Activated T-helper 17 cell treated with anti-CD3 and anti-CD28 coated beads, Interleukin-2, amount 50 U/mL, for 72 hours (primary cell): ENCODE measurements at places on chromosomes 5 and 9.

- peak; percentile 85 for ATAC-seq
Measured at GRCh38 chr9:5643005-5643624, 14.2 kb downstream of the RIC1 start.

GRCh38 chr5:164097749-164098148 lies 592.3 kb downstream of the MAT2B start:
- peak; percentile 59 for ATAC-seq

- peak; percentile 92 for ATAC-seq
Measured at GRCh38 chr5:100852988-100853449, 50.1 kb downstream of the ST8SIA4 start.

- ATAC-seq, result no peak
Measured at GRCh38 chr9:129640871-129641749, 841 bp downstream of the ASB6 start.

DNA sequence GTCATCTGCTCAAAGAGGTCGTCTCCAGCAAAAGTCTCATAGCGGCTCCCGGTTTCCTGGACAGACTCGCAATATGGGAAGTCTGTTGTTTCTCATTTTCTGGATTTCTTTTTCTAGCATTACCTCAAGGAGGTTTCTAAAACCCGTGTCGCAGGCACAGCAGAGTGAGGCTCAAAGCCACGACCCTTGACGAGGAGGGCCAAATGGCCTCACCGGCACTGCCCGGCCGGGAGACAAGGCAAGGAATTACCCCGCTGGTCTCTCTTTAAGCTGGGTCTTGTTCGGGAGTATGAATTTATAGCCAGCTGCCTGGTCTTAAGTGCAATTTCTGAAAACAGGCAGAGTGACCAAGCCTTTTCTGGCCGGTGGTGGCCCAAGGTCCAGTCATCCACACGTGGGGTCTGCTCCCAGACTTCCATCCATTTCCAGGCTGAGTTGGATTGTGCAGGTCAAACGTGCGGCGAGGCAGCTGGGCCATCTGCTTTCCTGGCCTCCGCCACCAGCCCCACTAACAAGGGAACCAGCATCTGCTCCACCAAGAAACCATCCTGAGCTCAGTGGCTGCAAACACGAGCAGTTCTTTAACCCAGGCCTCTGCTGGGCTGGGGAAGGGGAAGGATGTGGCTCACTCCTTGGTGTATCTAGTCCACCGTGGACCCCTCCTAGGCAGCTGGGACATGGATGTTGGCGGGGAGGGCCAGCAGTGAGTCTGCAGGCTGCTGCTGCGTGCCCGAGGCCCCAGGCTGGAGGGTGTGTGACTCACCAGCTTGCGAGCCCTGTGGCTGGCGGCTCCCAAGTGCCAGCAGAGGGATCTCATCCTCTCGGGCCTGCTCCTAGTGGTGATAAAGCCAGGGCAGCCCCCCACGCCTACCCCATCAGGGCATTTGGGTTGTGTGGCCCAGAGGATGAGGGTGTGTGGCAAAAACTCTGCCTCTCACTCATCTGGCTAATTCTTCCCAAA lies 55.6 kb upstream of the COL5A1 start:
- ATAC-seq, result no peak

DNA sequence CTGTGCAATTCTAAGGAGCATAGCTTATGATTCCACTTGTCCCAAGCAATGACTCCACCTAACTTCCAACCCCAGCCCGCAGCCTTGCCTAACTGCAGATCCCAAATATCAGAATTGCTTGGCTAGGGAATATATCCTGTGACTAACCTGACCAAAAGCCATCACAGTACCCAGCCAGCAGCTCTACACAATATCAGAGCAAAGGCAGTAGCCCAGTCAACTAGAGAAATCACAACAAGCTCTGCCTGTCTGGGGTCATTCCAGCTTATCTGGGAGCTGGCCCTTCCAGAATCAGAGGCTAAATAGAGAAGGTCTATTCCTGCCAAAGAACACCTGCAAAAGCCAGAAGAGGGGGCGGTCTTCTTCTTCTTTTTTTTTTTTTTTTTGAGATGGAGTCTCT lies 9.3 kb upstream of the KIAA1958 start:
- ATAC-seq, result no peak

- no peak for ATAC-seq
Measured at GRCh38 chr5:54905246-54905795, 80.1 kb downstream of the ESM1 start.

- no peak for ATAC-seq
Measured at GRCh38 chr9:18129809-18130334, 344.1 kb upstream of the ADAMTSL1 start.

- ATAC-seq, result no peak
Measured at GRCh38 chr5:91383956-91384300, 811 bp upstream of the ARRDC3 start.

GRCh38 chr9:87567571-87567970 lies 69.9 kb downstream of the DAPK1 start:
- no peak for ATAC-seq

DNA sequence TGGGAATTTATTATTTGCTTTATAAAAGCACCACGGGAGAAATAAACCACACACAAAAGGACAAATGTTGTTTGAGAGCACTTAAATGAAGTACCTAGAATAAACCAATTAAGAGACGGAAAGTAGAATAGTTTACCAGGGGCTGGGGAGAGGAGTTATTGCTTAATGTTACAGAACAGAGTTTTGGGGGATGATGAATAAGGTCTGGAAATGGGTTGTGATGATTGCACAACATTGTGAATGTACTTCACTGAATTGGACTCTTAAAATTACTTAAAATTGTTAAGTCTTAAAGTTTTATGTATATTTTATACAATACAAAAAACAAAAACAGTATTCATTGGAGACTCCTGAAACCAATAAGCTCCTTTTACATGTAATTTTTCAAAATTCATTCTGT lies 1.5 kb downstream of the ZBTB43 start:
- no peak for ATAC-seq

DNA sequence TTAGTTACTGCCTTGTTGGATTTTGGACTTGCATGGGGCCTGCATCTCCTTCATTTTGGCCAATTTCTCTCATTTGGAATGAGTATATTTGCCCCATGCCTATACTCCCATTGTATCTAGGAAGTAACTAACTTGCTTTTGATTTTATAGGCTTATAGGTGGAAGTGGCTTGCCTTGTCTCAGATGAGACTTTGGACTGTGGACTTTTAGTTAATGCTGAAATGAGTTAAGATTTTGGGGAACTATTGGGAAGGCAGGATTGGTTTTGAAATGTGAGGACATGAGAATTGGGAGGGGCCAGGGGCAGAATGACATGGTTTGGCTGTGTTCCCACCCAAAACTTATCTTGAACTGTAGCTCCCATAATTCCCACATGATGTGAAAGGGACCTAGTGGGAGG lies 42.5 kb upstream of the SMARCA2 start:
- no peak for ATAC-seq

DNA sequence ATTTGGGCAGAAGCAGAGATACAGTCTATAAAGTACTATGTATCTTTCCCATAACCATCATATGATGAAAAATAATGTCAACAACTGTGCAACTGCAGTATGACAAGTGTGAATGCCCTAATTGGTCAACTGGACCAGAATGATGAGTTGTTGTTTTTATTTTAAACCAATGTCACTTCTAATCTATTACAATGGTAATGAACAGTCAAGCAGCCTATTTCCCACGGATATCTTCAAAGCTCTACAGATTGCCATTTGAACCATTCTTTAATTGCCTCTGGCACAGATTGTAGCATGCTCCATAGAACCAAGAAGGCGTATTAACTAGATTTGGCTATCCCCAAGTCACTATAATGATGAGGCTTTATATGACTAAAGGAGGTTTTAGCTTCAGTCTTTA lies 233.6 kb downstream of the TRPM3 start:
- ATAC-seq, result no peak

- ATAC-seq, result no peak
Measured at GRCh38 chr9:14704281-14704680, 11.0 kb upstream of the ZDHHC21 start.

GRCh38 chr9:91422758-91423711 lies 597 bp downstream of the NFIL3 start:
- peak; percentile 20 for ATAC-seq

- ATAC-seq, result peak; percentile 22
Measured at GRCh38 chr5:131628990-131629389, 6.0 kb downstream of the RAPGEF6 start.

- no peak for ATAC-seq
Measured at GRCh38 chr9:90909747-90910283, 108.2 kb downstream of the SYK start.

- no peak for ATAC-seq
Measured at GRCh38 chr5:113273948-113274347, 160.8 kb downstream of the TSSK1B start.

- ATAC-seq, result no peak
Measured at GRCh38 chr5:53996008-53996407, 314.4 kb downstream of the ARL15 start.

GRCh38 chr9:114116126-114116747 lies 17.1 kb upstream of the KIF12 start:
- no peak for ATAC-seq

- ATAC-seq, result no peak
Measured at GRCh38 chr5:132277256-132277655, 16.9 kb upstream of the SLC22A4 start.

GRCh38 chr5:42791151-42791550 lies 20.5 kb downstream of the SELENOP start:
- no peak for ATAC-seq

DNA sequence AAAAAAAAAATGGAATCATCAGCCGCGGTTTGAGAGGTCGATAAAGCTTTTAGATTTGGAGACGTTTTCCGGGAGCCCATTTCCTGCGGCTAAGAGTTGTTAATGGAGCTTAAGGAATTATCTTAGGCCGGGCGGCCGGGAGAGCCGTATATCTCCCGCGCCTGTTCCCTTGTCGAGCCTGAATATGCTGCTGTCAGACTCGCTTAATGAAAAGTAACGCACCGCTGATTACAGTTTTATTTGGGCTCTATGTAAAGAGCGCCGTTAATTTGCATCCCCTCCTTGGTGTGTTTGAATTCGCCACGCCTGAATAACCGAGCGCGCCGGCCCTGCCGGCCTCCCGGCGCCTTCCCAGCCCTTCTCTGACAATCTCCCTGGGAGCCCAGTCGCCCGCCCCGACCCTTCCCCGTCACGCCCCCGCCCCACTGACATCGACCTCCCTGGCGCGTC lies 7.9 kb downstream of the IRX4 start:
- ATAC-seq, result no peak

GRCh38 chr9:128943832-128944620 lies 3.4 kb downstream of the DOLK start:
- no peak for ATAC-seq

GRCh38 chr5:63613442-63613841 lies 348.8 kb downstream of the HTR1A start:
- ATAC-seq, result no peak

- no peak for ATAC-seq
Measured at GRCh38 chr5:151699071-151699901, 12.6 kb upstream of the SPARC start.

DNA sequence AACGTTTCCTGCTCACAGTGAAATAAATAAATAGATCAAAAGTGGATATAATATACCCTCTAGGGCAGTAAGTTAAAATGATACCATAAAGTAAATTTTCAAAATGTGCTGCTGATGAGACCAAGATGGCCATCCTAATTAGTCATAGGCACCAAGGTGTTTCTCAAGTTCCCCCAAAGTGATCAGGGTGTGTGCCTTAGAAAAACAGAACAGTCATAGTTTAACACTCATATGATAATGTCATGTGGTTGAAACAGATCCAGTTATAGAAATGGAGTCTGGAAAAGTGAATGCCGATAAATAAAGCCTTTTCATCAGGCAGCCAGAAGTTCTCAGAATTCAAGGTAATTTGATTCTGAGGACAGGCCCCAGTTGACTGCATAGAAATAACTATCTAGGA lies 161.5 kb upstream of the CDKN2B start:
- no peak for ATAC-seq

- no peak for ATAC-seq
Measured at GRCh38 chr5:111934511-111934910, 177.5 kb upstream of the NREP start.

- peak; percentile 65 for ATAC-seq
Measured at GRCh38 chr5:55226934-55227663, at the start of gene MCIDAS. Gene MCIDAS (minus strand): TSS chr5:55227315. CDS start chr5:55227138, 177 bp downstream.

GRCh38 chr9:36037549-36038122 lies 923 bp downstream of the RECK start:
- no peak for ATAC-seq

GRCh38 chr9:126499005-126499910 lies 114.5 kb upstream of the LMX1B start:
- ATAC-seq, result peak; percentile 71

DNA sequence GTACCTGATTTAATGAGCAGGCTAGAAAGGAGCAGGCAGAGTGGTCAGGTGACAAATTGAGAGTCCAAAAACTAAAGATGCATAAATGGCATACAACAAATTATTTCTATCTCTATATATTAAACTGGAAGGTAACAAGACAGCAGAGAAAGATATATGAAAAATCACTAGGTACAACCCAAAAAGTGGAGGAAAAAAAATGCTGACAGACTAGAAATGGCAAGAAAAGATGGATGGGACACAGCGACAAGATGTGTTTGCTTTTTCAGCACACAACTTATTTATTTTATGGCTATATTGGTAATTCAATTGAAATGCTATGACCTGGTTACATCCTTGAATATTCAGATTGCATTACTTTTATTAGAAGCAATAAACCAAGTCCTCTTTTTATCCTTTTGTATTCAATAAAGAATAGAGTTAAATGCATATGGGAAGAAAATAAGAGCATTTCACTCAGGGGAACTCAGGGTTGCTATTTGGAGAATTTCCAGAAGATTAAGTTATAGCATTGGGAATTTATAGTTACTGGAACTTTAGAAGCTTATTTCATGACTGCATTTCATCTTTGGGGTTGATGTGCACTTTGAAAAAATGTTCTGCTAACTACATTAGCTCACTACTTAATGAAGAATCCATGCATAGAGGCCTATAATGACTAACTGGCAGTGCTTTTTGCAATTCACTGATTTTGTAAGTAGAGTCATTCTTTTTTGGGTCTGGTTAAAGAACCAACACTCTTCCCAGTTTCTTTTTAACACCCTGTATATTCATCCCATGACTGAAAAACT lies 566.6 kb upstream of the TUSC1 start:
- ATAC-seq, result no peak

- no peak for ATAC-seq
Measured at GRCh38 chr9:108271646-108272348, 584.0 kb downstream of the ACTL7B start.

- ATAC-seq, result peak; percentile 72
Measured at GRCh38 chr5:134053840-134054338, 49.1 kb upstream of the VDAC1 start.

- peak; percentile 90 for ATAC-seq
Measured at GRCh38 chr5:11143456-11144267, 382.6 kb upstream of the DAP start.

DNA sequence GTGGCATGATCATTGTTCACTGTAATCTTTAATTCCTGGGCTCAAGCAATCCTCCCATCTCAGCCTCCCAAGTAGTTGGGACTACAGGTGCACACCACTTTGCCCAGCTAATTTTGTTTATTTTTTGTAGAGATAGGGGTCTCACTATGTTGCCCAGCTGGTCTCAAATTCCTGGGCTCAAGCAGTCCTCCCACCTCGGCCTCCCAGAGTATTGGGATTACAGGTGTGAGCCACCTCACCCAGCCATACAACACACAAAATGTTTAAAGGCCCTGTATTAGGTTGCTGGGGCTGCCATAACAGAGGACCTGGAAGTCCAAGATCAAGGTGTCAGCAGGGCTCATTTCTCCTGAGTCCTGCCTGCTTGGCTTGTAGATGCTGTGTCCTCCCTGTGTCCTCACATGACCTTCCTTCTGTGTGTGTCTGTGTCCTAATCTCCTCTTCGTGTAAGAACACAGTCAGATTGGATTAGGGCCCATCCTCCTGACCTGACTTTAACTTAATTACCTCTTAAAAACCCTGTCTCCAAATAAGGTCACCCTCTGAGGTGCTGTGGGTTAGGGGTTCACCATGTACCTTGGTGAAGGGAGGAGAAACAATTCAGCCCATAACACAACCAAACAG lies 5.4 kb downstream of the UBE2QL1 start:
- no peak for ATAC-seq
